ENCODE measurements at places on chromosomes 3 and 15. TPM values are rescaled to one million over a fixed set of nuclear protein-coding genes. Genes with fewer than 3 reads are reported as not detected.

DNA sequence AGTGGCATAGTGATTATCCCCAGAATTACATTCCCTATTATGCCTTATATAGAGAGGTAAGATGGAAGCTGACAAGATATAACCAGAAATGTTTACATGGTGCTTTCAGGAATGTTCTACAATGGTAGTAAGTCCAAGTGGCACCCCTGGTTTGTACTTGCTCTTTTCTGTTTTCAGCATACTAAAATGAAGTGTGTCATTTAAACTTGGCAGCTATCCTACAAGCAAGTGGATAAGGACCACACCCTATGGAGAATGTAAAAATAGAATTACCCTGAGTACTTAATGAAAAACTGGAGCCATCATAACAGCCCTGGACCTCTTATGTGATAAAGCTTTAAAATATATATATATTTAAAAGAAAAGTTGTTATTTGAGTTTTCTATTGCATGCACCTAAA, 1012.7 kb upstream of the CADM2 start:
- DNase-seq: no peak

GRCh38 chr15:45187894-45188830, at the start of gene SHF:
TSS of gene SHF (minus strand) at chr15:45187966. CDS start at chr15:45187951, 15 bp downstream.
- peak; percentile 69 for DNase-seq

DNA sequence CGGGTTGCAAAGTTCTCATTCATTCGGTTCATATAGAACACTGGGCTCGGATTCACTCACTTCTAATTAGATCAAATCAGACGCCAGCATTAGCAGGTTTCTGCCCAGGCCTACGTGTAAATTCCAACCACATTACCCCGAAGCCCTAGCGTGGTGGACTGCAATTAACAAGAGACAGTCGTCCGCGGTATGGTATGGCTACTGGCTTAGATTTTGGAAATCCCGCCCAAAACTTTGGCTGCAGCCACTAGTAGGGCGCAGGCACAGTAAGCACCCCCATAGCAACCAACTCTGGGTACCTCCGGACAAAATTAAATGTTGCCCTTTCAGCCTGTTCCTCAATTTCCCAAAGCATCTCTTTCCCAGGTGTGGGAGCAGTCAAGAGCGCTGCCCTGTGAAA, 771 bp downstream of the RARRES1 start:
- DNase-seq: no peak

GRCh38 chr3:79018671-79019136, 749.1 kb downstream of the ROBO1 start:
- DNase-seq: peak; percentile 65

Gene MUC20
- total RNA-seq: 0.57 TPM

GRCh38 chr15:61091856-61092255, 137.2 kb downstream of the RORA start:
- DNase-seq: no peak

DNA sequence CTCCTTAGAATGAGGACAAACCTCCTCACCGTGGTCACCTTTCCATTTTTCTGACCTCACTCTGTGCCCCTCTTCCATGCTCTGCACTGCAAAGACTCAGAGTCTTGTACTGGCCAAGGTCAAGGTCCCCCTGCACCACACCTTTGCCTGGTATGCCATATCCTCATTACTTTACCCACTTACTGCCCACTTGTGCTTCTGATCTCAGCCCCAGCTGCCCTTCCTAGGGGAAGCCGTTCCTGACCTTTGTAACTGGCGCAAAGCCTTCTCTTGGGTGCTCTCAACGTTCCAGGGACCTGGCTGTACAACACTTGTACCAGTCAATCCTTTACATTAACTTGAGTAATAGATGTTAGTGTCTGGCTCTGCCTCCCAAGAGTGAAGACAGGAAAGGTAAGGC, 256.0 kb downstream of the SV2B start:
- DNase-seq: no peak

GRCh38 chr3:113496924-113497323, 18.0 kb downstream of the SPICE1 start:
- no peak for DNase-seq

DNA sequence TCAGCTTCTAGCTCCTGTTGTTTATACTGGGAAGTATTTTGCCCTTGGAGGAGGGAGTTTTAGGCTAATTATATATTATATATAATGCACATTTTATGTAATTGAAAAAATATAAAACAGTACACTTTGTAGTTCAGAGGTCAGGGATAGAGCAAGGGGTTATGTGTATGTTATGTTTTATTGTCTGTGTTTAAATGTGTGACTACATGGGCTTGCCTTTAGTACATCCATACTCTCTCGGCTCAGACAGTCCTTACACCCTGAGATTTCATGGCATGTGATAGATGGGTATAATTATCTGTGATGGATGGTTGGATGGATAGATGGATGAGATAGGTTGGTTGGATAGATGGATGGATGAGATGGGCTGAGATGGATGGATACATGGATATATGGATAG, 17.4 kb upstream of the ST3GAL6 start:
- no peak for DNase-seq

- DNase-seq: no peak
Observed at GRCh38 chr3:50213373-50213772, 8.3 kb downstream of the SLC38A3 start.

Gene NOX5
- not detected for total RNA-seq

GRCh38 chr3:135038186-135038585, 243.1 kb downstream of the EPHB1 start:
- no peak for DNase-seq

DNA sequence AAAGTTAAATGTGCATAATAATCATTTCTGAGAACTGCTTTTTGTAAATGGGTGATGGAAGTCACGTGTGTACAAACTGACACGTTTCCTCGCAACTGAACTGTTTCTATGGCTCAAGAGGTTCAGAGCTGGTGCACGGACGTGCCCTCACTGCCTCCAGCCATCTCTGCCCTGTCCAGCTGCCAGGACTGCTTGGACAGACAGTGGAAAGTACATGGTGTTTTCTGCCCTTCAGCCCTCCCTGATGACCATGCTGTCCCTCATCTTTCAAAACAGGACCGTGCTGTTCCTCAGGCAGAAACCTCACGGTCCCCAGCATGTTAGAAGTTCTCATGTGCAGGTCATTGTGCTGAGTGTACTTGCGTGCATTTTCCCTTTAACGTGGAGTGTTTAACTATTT, 38.7 kb downstream of the GJD2 start:
- DNase-seq: no peak

DNA sequence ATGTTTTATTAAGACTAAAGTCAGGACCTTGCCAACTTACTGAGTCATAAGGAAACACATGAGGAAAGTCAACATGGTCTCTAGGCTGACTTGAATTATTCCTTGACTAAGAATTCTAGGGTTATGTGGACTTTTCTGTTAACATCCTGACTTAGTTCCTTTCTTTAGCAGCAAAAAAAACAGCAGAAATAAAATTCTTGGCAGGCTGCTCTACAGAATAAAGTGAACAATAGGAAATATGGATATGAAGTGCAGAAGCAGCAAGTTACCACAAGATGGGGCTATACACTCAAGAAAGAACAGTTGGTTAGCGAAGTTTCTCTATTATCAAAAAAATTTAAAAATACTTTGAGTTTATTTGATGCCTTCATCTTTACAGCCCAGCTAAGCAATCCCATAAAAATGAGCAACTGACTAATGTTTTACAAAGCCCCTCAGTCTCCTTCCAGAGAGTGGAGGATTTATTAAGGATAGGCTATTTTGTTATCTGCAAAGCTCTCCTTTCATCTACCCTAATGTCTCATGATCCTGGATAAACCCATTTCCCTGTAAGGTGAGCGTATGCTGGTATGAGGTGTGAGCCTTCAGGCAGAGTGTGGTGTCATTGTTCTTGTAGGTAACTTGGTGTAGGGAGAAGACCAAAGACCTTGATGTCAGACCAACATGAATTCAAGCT, 23.1 kb upstream of the MCCC1 start:
- no peak for DNase-seq

GRCh38 chr3:194257151-194257621, 93.9 kb downstream of the CPN2 start:
- DNase-seq: no peak

DNA sequence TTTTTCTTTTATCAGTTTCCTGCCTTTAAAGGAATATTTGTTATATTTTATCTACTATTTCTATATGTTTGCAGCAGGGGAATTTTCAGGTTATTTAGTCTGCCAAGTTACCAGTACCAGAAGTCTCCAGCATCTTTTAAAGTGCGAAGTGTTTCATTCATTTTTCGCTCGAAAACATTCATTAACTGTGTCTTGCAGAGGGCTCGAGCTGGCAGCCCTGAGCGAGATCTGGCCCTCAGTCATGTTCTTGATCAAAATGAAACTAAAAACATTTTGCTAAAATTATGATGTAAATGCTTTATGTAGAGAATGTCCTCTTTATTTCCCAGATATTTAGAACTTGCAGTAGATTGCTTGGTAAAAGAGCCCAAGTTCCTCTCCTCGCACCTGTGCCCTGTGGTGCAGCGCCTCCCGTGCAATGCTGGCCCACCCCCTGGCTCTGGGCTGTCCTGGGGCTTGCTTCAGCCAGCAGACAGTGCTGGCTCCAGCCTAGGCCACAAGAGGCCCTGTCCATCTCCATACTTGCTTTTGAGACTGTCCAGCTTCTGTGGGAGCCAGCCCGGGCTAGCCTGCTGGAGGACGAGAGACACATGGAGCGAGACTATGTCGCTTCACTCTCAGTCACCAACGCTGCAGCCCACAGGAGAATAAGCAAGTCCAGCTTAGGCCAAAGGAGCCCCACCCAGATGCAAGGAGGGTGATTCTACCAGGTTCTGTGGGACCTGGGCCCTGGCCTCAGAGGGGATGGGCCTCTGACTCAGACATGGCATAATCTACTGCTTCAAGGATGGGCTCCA, 71.9 kb upstream of the PRR23E start:
- no peak for DNase-seq

DNA sequence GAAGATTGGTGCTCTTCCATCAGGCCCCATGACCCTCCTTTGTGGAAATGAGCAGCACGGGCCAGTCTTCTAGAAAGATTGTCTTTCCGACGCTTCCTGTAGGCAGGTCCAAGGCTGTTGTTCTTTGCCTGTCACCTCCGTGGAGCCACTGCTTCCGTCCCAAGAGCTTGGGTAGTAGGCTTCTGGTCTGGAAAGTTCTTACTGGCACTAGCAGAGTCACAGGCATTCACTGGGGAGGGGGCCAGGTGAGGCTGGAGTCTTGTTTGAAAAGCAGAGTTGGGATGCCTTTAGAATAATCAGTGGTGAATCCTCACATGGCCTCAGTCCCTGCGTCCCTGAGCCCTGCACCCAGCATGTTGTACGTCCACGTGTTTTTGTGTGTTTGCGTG, 76.2 kb upstream of the ADPGK start:
- no peak for DNase-seq

GRCh38 chr15:98873441-98874218, 134.0 kb downstream of the PGPEP1L start:
- no peak for DNase-seq

GRCh38 chr3:45771831-45772230, 24.5 kb downstream of the SLC6A20 start:
- no peak for DNase-seq

- no peak for DNase-seq
Observed at GRCh38 chr15:44222478-44222877, 27.4 kb upstream of the FRMD5 start.

DNA sequence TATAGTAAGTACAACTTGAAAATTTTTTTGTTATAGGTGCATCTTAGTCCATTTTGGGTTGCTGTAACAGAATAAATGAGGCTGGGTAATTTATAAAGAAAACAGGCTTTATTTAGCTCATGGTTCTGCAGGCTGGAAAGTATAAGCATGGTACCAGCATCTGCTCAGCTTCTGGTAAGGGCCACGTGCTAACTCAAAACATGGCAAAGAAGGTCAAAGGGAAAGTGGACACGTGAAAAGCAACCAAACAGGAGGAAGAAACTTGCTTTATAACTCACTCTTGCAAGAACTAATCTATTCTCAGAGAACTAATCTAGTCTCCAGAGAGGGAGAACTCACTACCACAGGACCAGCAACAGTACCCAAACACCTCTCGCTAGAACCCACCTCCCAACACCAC, 9.1 kb downstream of the HDGFL3 start:
- no peak for DNase-seq

DNA sequence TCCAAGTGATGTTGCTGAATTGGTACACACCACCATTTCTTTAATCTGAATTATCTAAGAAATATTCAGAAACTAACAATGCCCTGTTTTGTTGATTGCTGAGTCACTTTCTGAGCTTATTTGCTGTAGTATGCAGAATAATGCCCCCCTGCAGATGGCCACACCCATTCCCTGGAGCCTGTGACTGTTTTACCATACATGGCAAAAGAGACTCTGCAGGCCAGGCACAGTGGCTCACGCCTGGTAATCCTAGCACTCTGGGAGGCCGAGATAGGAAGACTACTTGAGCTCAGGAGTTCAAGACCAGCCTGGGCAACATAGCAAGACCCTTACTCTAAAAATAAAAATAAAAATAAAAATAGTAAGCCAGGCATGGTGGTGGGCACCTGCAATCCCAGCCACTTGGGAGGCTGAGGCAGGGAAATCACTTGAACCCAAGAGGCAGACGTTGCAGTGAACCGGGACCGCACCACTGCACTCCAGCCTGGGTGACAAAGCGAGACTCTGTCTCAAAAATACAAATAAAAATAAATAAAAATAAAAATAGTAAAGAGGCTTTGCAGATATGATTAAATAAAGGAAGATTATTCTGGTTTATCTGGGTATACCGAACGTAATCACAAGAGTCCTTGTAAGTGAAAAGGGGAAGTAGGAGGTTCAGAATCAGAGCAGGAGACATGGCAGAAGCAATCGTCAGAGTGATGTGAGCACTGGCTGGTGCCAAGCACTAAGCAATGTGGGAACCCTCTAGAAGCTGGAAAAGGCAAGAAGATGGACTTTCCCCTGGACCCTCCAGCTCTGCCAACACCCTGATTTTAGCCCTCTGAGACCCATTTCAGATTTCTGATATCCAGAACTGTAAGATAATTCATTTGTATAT, 19.0 kb downstream of the PCYT1A start:
- DNase-seq: peak; percentile 46

Gene VEPH1
- total RNA-seq: 9.2 TPM

Gene SLC22A13
- 0.42 TPM for total RNA-seq

- no peak for DNase-seq
Observed at GRCh38 chr3:189781415-189781814, 150.2 kb downstream of the TP63 start.

Gene PLA2G4B
- total RNA-seq: 7.9 TPM

Measured in WTC11 (cell line).